ENCODE measurements at places on chromosomes 7 and 10.

GRCh38 chr7:73704640-73705550 is 14.6 kb downstream of the STX1A start:
- DNase-seq, result no peak

DNA sequence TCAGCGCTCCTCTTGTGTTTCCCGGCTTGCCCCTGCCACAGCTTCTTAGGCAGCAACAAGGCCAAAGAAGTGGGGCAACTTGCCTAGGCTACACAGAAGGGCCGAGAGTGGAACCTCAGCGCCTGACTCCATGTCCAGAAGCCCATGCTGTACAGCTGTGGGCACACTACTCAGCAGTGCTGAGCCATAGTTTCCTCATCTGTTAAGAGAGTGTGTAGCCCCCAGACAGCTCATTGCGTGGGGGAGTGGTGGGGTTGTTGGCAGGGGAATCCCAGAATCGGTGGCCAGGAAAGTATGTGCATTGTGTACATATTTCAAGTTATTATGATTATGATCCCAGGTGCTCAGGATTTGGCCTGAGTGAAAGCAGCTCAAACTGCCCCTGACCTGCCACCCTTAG is 96.2 kb downstream of the CDH23 start:
- no peak for DNase-seq

- no peak for DNase-seq
These were observed 41.0 kb upstream of the PSMG3 start for GRCh38 chr7:1610678-1611302.

DNA sequence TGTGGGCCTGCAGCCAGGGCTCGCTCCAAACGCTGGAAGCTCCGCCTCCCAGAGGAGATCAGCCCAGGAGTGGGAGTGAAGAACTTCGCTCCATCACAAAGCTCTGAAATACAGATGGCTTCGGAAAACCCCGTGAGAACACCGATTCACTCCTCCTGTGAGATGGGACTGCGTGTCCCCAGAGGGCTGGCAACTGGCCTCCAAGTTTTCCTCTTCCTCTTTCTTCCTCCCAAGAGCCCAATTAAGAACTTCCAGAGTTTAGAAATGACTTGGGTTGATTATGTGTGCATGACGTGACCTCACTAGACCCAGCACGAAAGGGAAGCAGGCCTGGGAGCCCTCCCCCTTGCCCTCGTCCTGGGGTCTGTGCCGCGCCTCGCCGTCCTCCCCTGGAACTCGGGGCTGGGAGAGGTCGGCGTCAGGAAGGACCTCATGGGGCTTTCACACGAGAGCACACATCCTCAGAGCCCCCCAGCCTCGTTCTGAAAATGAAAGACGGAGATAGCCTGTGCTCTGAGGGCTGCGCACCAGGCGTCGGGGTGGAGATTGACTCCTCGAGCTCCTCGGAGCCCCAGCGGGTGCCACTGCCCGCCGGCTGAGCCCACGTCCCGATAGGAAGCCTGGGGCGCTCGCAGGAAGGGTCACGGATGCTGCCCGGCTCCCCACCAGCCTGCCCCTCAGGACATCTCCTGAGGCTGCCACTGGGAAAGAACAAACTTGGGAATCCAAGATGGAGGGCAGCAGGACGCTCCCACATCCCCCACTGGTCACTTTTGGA is 37.8 kb downstream of the PTPRN2 start:
- no peak for DNase-seq

- DNase-seq, result no peak
These were observed 122.5 kb downstream of the FAM53B start for GRCh38 chr10:124621637-124622036.

DNA sequence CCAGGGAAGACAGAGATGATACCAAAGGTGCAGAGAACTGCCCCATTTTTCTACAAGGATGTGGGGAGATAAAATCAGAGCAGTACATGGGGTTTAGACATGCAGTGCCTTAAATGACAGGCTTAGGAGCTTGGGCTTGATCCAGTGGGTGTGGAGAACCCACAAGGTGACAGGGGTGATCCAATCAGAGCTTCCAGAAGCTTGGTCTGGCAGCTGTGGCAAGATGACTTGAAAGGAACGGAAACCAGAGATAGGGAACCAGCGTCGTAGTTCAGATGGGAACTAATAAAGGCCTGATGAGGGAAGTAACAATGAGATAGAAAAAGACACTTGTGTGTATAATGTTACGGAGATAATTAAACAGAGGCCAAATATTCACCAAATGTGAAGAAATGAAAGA is 80.7 kb downstream of the SLC37A3 start:
- DNase-seq, result no peak

DNA sequence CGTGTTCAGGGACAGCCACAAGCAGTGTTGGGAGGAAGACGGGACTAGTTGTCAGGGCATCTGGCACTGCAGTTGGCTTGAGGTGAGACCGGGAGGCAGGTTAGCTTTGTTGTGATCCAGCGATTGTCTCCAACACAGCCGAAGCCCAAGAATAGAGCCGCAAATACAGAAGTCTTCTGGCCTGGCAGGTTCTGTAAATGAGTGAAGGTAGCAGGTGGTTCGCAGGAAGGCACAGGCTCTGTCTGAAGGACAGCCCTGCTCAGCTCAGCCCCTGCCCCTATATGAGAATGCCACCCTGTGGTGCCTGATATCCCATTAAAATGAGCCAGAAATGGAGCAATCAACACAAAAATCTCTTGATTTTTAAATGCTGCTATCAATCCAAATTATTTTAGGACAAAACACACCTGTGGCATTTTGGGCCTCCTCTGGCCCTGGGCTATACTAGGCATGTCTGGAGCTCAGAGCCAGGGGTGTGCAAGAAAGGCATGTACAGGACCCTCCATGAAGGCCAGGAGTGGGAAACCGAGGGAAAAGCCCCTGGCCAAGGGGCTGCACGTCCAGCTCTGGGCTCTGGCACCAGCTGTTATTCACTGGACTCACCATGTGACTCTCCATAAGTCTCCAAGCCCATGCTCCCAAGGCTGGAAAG is 11.2 kb upstream of the C10orf71 start:
- DNase-seq, result no peak

DNA sequence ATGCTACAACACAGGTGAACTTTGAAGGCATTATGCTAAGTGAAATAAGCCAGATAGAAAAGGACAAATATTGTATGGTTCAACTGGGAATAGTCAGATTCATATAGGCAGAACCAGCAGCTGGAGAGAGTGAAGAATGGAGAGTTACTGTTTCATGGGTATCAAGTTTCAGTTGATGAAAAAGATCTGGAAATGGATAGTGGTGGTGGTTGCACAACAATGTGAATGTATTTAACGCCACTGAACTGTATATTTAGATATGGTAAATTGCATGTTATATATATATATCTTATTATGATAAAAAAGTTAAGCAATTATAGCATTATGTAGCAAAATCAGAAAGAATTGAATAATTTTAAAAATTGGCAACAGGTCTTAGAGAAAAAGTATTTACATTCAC is 3.9 kb downstream of the LMBR1 start:
- DNase-seq, result no peak

DNA sequence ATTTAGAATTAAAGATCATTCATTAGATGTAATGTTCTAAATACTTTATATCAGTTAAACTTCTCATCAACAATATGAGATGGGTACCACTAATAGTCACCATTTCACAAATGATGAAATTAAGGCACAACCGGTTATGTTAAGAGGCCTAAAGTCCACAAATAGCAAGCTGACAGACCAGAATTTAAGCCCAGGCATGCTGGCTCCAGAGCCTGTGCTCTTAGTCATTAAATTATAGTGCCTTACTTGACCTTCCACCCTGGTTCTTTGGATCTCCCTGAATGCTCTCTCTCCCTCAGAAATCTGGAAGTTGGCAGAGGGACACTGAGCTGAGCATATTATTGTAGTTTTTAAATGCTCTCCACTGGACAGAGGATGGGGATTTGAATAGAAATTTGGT is 3.6 kb downstream of the LIPN start:
- peak; percentile 8 for DNase-seq

Data from epithelial cell of prostate (primary cell).